MCF 10A (cell line): ENCODE measurements at places on chromosomes 12 and 14.

GRCh38 chr12:30391766-30392366 lies 303.8 kb downstream of the IPO8 start:
- no peak for DNase-seq

DNA sequence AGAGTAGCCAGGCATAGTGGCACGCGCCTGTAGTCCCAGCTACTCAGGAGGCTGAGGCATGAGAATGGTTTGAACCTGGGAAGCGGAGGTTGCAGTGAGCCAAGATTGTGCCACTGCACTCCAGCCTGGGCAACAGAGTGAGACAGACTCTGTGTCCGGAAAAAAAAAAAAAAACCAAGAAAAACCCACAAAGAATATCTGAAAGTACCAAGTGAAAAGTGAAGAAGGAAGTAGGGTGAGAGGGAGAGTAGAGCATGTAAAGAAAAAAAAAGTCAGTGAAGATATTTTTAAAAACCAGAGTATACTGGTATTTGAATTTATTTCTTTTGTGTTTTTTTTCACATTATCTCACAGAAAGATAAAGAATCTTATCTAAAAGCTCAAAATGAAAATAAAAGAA lies 43.3 kb upstream of the ISM2 start:
- DNase-seq: no peak

GRCh38 chr14:74495356-74495755 lies 1.8 kb downstream of the ISCA2 start:
- no peak for DNase-seq

DNA sequence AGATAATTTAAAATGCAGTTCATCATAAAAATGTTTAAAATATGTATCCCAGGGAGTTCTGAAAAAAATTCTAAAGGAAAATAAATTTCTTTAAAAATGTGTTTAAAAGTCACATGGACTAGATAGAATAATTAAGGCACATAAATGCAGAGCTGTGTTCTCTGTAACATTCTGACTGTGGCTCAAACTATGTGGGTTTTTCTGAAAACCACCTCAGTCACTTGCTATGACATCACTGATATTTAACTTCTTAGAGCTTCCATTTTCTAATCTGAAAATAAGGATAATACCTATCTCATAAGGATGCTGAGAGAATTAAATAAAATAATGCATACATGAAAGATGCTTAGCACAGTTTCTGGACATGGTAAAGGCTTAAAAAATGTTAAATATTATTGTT lies 107.3 kb downstream of the SLC41A2 start:
- no peak for DNase-seq
